Frontal cortex (tissue), 4 donors: ENCODE measurements at places on chromosomes 3 and 15. TPM values are rescaled to one million over a fixed set of nuclear protein-coding genes. Genes with fewer than 3 reads are reported as not detected.
A peak's percentile ranks its signal among the peaks of the same experiment; 100 is the strongest.

GRCh38 chr3:42071904-42072812 lies 19.0 kb upstream of the TRAK1 start:
- DNase-seq, result peak; percentile 59

DNA sequence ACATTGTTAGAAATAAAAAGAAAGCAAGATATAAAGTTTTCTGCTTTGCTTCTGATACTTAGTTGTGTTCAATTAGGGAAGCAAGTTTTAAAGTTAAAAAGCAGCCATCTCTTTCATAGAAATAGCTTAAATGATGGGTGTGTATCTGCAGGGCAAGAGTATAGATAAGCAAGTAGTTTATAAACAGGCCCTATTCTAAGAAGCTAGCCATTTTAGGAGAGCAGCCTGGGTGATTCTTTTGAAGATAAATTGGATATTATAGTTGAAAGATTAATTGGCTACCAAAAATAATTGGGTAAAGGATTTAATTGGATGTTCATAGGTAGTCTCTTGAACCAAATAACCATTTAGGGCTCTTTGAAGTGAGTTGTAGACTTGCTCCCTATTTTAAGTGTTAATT lies 5.6 kb downstream of the EIF3J start:
- DNase-seq, result no peak

DNA sequence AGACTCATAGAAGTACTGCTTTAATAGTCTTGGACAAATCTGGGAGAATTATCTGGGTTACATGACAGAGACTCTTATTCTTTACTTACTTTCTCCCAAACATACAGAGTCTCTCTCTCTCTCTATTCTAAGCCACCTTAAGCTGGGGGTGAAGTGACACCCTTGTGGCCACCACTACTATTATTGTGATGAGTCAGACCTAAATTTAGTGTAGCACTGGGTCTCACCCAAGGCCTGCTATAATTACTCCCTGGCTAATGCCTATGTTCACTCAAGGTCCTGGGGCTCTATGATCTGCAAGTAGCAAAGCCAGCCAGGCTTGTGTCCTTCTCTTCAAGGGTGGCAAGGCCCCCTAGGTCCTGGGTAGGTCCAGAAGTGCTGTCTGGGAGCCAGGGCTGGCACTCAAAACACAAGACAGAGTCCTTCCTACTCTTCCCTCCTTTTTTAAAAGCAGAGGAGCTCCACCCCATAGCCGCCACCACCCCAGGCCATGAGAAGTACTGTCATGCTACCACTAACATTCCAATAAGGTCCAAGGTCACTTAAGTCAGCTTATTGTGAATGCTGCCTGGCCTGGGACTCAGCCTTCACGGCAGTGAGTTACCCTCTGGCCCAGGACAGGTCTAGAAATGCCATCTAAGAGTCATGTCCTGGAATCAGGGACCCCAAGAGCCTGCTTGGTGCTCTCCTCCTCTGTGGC lies 183.6 kb downstream of the POLQ start:
- no peak for DNase-seq

ZPLD1 gene
- not detected for total RNA-seq

CCPG1 gene
- total RNA-seq, result 30.2 TPM

DNA sequence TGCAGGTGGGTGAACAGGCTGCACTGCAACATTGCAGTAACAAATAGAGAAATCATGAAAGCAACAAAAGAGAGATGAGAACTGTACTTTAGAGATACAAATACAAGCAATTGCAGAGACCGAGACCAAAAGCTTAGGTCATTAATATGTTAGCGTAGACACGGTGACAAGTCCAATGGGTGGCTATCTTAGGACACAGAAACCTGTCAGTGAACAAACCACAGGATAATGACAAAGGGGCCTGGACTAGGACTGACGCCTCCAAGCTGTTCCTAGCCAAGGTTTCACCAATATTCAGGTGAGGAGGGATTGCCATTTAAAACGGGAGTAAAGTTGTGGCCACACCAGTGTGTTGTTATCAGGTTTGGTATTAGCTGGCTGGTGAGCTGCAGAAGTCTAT lies 41.7 kb upstream of the BLM start:
- no peak for DNase-seq

GRCh38 chr3:127482216-127483004 lies 108.1 kb downstream of the TPRA1 start:
- no peak for DNase-seq

SHC4 gene
- total RNA-seq, result 5.7 TPM

- no peak for DNase-seq
These were observed 74.9 kb upstream of the ZBED2 start for GRCh38 chr3:111669926-111670630.

DNA sequence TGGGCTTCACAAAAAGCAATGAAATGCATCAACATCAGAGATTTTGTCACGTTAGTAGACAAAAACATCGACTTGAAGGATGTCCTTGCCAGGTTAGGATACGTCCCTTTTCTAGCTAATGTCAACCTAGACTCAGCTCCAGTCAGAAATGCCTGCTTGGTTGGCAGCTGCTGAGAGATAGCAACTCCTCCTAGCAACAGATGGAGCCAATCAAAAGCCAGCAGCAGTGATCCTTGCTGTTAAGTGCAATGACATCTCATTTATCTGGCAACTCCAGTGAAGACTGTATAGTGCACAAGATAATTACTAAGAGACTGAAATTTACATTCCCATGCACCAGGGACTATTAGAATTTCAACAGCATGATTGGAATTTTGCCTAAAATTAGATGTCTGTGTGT lies 424.1 kb downstream of the FGF12 start:
- DNase-seq, result no peak

DNA sequence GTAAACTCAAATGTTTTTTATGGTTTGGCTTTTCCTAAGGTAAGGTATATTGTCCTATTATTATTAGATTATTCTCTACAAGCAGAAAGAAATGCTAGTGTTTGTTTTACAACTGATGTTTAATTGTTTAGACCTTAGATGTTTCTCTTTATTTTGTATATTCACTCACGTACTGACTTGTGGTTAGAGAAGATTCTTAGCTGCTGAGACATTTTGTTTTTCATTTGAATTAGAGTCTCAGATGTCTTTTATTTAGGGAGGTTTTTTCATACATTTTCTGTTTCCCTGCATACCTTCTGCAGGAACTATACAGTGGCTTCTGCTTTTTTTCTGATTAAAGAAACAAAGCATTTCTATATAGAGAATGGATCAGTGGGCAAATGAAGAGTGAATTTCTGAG lies 110.9 kb downstream of the MYRIP start:
- DNase-seq, result no peak
